Dermis microvascular lymphatic vessel endothelial cell (primary cell): ENCODE measurements at places on chromosomes 1 and 21.

DNA sequence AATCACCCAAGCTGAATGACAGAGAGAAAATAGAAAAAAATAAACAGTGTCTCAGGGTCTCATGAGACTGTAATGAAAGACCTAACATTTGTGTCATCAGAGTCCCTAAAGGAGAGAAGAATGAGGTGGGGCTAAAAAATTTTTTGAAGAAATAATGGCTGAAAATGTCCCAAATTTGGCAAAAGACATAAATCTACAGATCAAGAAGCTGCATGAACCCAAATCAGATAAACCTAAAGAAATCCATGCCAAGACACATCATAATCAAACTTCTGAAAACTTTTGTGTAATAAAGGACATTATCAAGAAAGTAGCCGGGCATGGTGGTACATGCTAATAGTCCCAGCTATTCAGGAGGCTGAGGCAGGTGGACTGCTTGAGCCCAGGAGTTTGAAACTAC is 29.2 kb downstream of the LEMD1 start:
- DNase-seq, result no peak

GRCh38 chr1:27145934-27146354 is 9.0 kb downstream of the SLC9A1 start:
- DNase-seq, result no peak

DNA sequence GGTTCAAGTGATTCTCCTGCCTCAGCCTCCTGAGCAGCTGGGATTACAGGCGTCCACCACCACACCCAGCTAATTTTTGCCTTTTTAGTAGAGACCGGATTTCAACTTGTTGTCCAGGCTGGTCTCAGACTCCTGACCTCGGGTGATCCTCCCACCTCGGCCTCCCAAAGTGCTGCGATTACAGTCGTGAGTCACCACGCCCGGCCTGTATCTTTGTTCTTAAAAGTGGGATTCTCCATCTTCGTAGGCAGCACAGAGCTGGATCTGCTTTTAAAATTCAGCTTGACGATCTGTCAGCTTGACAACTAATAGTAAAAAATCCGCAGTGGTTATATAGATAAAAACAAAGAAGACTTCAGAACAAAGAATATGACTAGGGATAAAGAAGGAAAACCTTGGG is 2.8 kb upstream of the GNG4 start:
- DNase-seq, result no peak

GRCh38 chr1:208541225-208541855 is 297.2 kb upstream of the PLXNA2 start:
- DNase-seq, result no peak

DNA sequence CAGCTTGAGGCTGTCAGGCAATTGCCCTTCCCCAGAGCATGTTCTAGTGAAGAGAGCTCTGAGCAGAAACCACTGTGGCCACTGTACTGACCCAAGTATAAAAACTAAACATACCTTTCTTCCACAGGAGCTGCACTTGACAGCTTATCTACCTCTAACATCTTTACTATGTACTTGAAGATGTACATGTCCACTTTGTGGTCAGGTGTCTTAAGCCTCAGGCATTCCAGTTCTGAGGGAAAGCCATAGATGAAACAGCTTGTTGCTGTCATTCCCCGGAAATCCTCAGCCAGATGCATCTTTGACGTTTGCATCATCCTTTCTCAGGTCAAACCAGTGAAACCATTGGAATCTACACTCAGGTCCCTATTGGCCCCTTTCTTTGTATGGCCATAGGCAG is 70.4 kb downstream of the CHRM3 start:
- no peak for DNase-seq

- no peak for DNase-seq
These were observed 61.4 kb downstream of the MEF2D start for GRCh38 chr1:156439036-156439776.

- no peak for DNase-seq
These were observed 1.1 kb downstream of the LRRC8C start for GRCh38 chr1:89633800-89634625.

DNA sequence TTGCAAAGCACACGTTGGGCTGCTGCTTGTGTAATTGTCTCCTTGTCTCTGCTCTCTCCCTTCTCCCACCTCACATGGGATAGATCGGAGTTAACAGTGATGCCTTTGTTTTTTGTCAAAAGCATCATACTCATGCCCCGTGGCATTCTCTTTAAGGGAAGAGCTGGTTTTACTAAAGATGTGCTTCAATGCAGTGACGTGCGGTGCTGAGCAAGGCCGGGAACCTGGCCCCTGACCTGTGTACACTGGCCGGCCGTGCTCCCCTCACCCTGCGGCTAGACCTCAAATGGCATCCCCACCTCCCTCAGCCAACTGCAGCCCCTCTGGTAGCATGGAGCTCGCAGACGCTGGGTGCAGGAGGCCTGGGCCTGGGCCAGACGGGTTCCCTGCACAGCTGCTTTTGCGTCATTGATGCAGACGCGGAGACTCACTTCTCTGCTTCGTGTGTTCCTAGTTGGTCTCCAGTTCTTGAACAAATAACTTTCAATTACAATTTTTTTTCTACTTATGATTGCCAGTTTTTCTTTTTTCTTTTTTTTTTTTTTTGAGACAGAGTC is 19.9 kb downstream of the AGPAT3 start:
- no peak for DNase-seq

DNA sequence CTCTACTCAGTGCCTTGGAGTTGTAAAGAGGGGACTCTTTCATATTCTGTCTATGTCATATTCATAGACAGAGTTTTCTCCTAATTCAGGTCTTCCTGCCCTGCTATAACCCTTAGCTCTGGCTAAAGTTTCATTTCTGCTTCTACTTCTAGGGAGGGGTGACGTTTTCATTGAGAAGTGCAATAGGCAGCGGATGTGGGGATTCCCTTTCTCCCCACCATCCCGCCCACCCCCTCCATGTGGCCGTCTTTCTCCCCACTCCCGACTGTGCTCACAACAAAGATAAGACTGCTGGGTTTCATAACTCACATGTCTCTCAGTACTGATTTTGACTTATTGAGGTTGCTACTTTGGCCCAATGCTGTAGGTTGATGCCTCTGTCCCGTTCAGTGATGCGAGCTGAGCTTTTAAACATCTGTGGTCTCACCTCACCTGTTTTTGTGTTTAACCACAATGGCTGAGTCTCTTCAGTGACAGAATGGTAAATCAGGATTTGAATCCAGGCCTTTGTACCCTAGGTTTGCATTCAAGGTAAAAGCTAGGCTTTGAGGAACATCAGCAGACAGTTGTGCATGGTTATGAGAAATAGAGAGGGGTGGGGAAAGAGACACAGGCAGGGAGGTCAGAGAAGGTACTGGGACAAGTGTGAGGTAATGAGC is 7.8 kb upstream of the KIF14 start:
- DNase-seq, result no peak

GRCh38 chr1:68201546-68202238 is 30.6 kb downstream of the WLS start:
- DNase-seq, result no peak

- peak; percentile 80 for DNase-seq
These were observed 111.8 kb downstream of the PLXNA2 start for GRCh38 chr1:208132287-208132882.

DNA sequence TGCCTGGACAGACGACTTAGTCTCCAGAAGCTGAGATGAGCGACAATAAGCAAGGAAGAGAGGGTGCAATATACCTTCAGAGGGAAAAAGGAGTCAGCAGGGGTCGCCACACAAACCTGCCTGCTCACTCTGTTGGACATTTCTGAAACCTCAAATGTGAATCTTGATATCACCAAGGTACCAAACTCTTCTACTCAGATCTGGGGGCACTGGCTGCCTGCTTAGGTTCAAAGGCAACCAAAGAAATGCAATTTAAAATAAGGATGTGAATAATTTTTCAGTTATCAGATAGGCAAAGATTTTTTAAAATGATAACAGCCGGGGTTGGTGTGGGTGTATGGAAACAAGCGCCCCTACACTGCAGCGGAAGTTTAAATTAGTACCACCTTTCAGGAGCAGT is 164.2 kb downstream of the HIVEP3 start:
- DNase-seq, result no peak

GRCh38 chr1:214192825-214193643 is 87.9 kb upstream of the SMYD2 start:
- DNase-seq, result no peak

GRCh38 chr1:201348211-201348566 is 29.3 kb downstream of the TNNT2 start:
- no peak for DNase-seq

DNA sequence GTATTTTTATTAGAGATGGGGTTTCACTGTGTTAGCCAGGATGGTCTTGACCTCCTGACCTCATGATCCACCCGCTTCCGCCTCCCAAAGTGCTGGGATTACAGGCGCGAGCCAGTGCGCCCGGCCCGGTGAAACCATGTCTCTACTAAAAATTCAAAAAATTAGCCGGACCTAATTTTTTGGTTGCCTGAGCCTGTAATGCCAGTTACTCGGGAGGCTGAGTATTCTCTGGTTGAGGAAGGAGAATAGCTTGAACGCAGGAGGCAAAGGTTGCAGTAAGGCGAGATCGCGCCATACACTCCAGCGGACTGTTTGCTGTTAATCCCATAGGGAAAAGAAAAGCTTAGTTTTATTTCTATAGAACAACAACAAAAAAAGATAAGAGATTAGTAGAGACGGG is 29.9 kb upstream of the HJV start:
- DNase-seq, result no peak

DNA sequence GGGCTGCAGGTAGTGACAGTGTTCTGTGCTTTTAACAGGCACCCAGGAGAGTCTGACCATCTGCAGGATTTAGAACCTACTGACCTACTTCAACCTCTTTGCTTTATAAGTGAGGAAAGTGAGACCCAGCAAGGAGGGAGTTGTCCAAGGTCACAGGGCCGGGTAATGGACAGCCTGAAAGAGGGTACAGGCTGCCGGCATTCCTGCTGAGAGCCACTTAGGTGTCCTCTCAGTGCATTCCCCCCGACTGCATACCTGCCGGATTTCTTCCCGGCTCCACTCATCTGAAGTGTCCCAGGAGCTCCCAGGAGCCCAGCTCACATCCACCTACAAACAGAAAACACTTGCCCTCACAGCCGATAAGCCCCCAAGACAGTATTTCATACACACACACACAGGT is 13.9 kb downstream of the PHLDA3 start:
- DNase-seq, result no peak

- DNase-seq, result peak; percentile 80
These were observed 32.9 kb downstream of the JAK1 start for GRCh38 chr1:64933296-64934070.

- DNase-seq, result no peak
These were observed 8.3 kb downstream of the FAM229A start for GRCh38 chr1:32353886-32354570.

GRCh38 chr21:14942801-14943490 is 121.9 kb downstream of the NRIP1 start:
- DNase-seq, result no peak

GRCh38 chr21:36450511-36450910 is 29.4 kb downstream of the CLDN14 start:
- DNase-seq, result no peak

DNA sequence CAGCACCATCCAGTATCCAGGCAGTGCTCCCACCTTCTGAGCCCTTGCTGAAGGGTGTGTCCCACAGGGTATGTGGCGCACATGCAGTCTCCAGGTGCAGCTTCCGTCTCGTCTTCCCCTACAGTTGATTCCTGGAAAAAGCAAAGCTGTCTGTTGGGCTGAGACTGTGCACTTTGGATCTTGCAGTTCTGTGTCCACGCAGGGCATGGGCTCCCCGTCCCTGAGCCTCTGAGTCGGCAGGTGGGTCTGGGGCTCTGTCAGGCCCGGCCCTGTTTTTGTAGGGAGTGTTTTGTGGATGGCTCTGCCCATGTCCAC is 32.8 kb downstream of the SNAP47 start:
- DNase-seq, result no peak
